ENCODE measurements at places on chromosomes 11 and 22.

GRCh38 chr22:37175414-37176281 lies 12.4 kb downstream of the C1QTNF6 start:
- DNase-seq, result no peak

DNA sequence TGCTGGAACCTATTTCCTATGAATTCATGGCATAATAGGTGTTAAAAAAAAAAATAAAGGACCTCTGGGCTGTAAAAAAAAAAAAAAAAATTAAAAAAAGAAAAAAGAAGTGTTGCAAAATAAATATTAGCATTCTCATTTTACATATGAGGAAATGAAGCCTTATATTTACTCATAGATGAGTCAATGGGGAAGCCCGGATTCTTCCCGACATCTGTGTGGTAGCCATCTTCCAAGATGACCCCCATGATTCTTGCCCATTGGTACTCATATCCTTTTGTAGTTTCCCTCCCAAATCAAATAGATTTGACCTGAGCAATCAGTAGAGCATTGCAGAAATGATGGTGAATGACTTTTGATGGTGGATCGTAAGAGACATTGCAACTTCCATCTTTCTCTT lies 3.0 kb upstream of the SWAP70 start:
- DNase-seq, result peak; percentile 23

DNA sequence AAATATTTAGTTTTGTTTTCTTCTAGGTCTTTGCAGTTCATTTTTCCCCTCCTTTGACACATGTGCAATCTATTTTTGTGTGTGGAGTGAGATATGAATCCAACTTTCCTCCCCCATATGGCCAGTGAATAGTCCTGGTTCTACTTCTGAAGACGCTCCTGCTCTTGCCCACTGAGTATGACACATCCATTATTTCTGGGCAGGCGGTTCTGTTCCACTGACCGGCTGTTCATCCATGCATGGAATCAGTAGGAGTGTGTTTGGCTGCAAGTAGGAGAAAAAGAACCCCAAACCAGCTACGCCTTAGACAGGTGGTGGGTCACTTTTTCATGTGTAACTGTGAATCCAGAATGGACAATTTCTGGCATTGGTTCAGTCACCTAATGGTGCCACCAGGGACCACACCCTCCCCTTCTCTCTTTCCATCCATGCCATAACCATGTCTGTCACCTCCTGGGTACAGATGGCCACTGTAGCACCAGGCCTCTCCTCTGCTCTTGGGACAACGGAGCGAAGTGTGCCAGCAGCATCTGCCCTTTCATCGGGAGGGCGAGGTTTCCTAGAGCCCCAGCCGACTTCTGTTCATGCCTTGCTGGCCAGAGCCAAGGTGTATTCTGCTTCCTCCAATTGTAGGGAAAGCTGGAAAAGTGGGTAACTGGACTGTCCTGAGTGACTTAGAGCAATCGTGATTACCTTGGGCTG lies 67.4 kb upstream of the SLC22A12 start:
- no peak for DNase-seq

DNA sequence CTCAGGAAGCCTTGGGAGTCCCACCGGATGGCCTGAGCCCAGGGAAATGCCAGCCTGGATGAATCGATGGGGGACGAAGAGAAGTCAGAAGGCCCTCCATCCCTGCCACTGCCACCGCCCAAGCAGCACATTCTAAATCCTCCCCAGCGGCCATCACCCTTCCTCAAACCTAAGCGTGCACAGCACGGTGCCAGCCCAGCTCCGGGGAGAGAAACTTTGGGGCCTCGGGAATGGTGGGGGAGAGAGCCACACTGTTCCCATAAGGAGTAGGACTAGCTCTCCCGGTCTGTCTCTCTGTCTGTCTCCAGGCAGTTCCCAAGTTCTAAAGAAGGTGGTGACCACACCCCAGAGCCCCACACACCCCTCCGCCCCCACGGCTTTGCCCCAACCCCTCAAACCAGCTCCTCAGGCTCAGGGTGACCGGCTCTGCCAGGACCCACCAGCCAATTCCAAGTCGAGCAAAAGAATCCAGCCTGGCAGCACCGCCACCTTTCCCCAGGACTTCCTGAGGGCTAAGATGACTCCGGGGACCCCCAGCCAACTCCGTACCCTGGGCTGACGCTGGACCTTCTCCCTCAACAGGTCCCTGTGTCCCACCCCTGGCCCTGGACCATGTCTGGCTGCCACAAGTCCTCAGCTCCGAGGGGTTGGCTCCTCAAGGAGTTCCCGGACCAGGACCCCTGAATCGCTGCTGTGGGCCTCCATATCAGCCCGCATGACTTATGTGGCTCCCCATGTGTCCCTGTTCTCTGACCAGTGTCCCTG lies 2.7 kb downstream of the AHNAK start:
- DNase-seq, result peak; percentile 17

DNA sequence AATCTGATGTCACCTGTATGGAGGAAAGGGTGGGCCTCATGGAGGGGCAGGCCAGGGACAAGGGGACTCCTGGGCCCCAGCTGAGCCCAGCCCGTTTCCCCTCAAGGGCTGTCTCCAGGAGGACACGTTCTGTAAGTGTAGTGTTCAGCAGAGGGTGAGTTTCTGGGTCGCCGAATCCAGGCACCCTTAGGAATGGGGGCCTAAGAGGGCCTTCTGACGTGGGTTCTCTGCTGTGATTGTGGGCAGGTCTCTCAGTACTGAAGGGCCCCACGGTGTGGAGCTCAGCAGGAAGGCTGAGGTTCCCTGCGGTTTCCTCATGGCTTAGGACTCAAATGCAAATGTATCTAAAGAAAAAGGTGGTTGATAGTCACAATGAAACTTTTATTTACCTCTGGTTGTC lies 6.5 kb downstream of the PTDSS2 start:
- peak; percentile 36 for DNase-seq

- DNase-seq, result no peak
These were observed 25.9 kb downstream of the USP47 start for GRCh38 chr11:11867720-11868119.

DNA sequence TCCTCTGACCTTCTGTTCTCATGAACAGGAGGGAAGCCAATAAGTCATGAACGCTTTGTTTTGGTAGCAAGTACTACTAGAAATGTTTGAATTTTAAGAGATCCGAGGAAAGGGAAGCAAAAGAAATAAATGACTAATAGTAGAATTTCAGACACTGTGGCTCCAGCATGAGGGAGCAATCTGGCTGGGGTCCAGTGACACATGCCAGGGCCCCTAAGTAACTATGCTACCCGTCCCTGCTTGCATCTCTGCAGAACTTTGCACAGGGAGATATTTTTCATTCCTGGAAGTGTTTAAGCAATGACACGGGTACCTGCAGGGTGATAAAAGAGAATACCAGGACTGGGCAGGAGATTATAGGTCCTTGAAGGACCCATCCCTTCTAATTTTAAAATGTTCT lies 7.3 kb upstream of the ADAMTS8 start:
- no peak for DNase-seq

Data from CD4-positive, alpha-beta T cell treated with Interleukin-15 for 1 hour (primary cell).